ENCODE measurements at places on chromosomes 6 and 20.

DNA sequence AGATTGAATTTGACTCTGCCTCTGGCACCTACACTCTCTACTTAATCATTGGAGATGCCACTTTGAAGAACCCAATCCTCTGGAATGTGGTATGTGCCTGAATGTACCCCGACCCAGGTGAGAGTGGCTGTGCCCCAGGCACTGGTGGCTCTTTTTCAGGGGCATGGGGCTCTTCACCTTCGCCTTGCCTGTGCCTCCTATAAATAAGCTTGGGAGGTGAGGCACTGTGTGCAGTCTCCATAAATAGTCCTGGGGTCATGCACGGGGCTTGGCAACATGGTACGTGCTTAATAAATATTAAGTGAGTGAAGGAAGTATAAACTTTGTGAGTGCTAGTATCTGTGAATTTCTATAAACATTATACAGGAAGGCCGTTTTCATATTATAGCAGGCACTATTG, 33.0 kb downstream of the GHRH start:
- DNase-seq = no peak

- DNase-seq = no peak
These were observed 27.2 kb upstream of the GPR63 start for GRCh38 chr6:96864216-96865054.

DNA sequence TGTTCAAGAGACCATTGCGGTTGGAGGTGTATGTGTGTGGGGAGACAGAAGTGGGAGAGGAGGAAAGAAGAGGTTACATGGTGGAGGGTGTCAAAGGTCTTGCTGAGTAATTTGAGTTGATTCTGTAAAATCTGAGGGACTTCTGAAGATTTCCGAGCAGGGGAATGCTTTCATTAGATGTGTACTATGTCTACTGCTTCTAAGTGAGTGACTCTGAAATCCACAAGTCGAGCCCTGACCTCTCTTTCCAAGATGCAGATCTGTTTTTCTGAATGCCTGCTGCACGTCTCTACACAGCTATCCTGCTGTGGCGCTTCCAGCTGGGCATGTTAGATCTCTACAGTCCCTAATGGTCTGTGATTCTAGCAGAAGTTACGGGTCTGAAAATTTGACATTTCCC, 209.8 kb downstream of the ATXN1 start:
- no peak for DNase-seq

GRCh38 chr6:111605100-111605751, 452 bp downstream of the TRAF3IP2 start:
- peak; percentile 36 for DNase-seq

DNA sequence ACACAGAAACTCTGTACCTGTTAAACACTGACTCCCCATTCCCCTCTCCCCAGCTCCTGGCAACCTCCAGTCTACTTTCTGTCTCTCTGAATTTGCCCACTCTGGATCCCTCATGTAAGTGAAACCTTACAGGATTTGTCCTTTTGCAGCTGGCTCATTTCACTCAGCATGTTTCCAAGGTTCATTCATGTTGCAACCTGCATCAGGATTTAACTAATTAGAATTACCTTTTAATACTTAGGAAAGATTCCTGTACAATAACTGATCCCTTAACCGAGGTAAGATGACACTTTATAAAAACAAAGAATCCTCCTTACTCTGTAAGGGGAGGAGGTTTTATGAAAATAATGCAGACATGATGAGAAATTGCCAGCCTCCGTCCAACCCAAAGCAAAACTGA, 113.1 kb upstream of the MTHFD1L start:
- DNase-seq = no peak

DNA sequence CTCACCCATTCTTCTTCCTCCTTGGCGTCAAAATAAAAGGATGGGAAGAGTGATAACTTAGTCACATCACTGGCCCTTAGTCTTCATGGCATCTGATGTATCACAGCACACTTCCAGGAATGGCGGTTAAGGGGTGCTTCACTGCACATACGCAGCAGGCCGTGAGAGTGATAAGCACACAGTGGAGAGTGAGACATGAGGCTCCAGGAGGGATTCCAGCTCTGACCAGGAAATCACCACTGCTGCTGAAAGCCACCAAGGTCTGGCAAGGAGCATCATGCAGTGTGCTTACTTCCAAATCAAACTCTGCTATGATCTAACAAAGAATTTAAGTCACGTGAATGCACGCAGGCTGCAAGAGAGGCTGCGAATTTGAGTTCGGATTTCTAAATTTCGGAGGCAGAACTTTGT, 62.4 kb downstream of the ARID1B start:
- no peak for DNase-seq

DNA sequence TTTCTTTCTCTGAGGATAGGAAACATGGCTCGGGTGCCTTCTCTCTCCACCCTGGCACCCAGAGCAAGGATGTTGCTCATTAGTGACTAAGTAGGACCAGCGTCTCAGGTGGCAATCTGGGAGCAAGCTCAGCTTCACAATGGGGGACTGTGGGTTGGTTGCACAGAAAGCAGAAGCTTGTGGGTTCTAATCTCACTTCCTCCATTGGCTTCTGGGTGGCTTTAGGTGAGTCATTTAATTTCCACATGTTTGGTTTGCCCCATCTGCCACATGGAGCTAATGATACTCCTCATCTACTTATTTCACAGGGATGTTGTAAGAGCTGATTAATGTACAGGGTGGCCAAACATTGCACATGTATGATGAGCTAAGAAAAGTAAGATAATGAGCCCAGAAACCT, 54.8 kb upstream of the AKIRIN2 start:
- DNase-seq = no peak

DNA sequence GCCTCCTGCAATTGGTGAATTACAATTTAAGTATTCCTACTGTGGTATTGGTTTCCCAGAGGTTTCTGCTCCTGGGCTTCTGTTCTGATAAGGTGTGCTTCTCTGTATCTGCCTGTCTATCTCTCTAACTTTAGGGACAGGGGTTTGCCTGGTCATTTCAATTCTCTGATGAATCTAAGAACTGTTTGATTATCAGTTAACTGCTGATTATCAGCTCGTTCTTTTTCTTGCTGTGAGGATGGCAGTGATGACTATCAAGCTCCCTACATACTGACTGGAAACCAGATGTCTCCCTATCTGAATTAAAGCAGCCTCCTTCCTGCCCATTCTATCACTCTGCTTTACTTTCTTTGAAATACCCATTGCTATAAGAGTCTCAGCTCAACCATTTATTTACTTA, 120.5 kb downstream of the INSM1 start:
- DNase-seq = no peak

GRCh38 chr20:6811262-6812035, 44.0 kb downstream of the BMP2 start:
- DNase-seq = no peak

- no peak for DNase-seq
These were observed 22.0 kb upstream of the DDR1 start for GRCh38 chr6:30862156-30862875.

DNA sequence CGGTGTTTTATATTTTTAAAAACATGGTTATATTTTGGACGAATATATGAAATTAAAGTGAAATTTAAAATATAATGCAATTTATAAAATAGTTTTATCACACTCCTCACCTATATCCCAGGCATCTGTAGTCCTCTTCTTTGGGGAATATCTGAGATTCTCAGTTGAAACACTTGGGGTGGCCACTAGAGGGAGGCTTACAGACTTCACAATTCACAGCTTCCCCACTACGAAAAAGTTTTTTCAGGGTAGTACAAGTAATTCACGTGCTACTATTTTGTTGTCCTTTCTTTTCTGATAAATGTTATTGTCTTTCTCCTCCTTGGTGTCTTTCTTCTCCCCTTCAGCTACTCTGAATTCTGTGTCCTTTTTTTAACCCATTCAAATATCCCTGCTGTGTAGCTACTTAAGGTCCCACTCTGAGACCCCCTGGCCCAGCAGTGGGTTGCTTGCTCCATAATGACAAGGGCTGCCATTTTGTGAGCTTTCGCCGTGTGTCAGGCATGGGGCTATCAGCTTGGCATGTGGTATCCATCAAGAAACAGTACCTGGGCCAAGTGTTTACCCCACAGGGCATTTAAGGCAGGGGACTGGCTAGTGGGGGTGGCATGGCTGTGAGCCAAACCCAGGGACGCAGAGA, 43.6 kb upstream of the PHACTR3 start:
- DNase-seq = peak; percentile 22

DNA sequence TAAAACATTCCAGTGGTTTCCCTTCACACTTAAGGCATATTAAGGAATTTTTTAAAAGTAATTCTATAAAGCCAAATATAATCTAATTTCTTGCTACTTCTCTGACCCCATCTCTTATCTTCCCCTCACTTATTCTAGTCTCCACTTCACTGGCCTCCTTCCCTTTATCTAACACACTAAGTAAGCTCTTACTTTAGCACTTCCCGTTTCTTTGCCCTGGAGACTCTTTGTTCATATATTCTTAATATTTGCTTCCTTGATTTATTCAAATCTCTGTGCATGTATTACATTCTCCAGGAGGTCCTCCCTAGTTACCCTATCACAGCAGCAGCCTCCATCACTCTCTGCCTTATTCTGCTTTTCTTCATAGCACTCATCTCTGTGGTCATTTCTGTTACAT, 20.3 kb downstream of the GTPBP2 start:
- no peak for DNase-seq

GRCh38 chr20:33897313-33897912, 86.3 kb downstream of the CHMP4B start:
- DNase-seq = no peak

GRCh38 chr6:135043846-135044245, 10.8 kb downstream of the HBS1L start:
- DNase-seq = no peak

DNA sequence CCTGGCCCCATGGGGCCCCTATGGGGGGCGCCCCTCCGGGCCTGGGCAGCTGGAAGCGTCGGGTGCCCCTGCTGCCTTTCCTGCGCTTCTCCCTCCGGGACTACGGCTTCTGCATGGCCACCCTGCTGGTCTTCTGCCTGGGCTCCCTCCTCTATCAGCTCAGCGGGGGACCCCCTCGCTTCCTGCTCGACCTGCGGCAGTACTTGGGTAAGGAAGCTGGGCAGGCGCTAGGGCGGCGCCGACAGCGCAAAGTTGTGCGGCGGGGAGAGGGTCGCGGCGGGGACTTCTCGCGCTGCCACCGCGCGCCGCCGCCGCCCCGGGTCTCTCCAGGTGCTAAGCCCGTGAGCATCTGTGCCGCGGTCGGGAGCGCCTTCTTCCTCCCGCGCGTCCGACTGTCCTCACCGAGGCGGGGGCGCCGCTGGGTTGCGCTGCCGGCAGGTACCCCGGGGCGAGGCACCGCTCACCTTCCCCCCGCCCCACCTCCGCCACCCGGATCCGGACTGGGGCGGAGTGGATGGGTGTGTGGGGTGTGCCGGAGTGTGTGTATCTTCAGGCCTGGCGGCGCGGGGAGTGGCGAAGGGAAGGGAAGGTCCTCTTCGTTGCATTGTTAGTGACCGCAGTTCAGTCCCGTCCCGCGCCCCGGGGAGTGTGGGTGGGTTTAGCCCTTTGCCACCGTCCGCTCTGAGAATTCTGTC, 788 bp downstream of the UST start:
- no peak for DNase-seq

DNA sequence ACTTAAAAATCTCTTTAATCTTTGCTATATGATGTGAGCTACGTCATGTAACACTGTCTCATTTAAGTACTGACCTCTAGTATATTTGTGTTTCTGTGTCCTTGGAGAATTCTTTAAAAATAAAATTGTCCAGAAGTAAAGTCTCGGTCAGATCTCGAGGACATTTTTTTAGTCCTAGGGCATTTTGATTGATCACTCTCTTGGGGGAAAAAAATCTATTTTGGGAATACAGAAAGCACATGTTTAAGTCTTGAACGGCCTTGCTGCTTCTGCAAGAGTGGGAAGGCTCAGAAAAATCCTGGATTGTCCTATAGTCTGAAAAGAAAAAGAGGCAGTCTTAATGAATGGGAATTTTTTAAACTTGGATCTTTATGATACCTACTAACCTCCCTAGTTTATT, 234.3 kb downstream of the UTRN start:
- DNase-seq = no peak

DNA sequence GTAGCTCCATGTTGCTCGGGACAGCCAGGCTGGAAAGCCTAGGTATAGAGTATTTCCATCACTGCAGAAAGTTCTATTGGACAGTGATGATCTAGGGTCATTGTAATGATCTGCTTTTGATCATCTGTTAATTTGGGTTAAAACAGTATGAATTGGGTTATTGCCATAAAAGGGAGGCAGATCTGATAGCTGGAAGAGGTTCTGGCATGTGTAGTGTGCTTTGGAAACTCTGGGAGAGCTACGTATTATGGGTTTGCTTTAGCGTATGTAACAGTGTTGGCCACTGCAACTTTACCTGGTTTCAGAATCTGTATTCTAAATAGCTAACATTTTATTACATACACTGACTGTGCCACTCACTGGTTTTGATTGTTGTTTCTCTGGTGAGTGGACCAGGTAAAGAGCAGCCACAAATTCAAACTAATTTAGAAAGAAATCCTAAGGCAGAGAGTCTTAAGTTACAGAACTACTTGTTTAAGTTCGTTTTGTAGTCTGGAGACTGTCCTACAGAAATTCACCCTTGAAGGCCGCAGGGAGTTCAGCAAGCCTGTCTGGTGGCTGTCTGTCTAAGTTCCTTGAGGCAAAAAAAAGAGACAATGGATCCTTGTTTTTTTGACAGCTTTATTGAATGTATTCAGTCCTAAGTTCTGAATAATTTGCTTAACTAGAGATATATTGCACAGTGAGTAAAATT, 300.3 kb downstream of the PRL start:
- DNase-seq = no peak

DNA sequence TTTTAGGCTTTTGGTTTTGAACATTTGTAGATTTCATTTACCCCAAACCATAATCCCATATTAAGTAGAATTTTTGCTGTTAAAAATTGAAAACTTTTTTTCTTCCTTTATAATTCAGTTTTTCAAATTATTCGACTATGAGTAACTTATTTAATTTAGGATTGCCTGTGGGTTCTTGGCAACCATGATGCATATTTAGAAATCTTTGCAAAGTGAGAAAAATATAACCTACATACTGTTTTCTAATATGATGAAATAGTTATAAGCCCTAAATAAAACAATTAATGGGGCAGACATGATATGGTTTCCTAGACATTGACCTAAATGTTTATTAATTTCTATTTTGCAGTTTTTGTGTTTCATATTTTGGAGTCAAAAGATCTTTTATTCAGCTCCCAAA, 23.6 kb downstream of the NEDD9 start:
- no peak for DNase-seq

DNA sequence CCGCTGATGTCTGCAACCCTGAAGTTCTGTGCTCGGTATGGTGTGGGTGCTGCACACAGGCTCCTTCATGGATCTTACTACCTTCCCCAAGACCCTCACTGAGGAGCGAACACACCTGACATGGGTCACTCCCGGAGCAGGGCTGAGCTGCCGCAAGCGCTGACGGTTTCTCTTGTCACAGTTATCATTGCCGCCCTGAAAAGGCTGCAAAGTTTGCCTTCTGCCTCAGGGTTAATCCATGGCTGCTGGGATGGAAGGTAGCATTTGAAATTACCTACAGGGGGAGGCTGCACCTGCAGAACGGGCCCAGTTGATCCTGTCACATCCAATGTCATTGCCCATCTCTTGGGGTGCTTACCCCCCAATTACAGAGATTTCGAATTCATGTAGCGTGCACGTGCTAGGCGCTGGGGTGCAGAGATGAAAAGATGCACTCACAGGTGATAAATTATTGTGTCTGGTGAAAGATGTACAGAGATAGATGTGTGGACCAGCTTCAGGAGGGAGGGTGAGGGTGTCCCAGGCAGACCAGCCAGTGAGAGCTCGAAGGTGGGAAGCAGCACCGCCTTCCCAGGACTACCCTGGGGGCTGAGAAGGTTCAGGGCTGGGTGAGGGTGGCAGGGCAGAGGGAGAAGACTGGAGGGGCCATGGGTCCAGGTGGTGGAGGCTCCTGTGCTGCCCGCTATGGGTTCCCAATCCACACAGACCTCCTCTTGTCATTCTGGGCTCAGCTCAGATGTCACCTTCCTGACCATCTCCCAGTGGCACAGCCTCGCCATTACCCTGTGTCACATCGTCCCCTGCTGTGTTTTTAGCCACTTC, 120.1 kb downstream of the SYCP2 start:
- DNase-seq = no peak

All from NT2/D1 (cell line).